ENCODE measurements at places on chromosomes 6 and 20.

DNA sequence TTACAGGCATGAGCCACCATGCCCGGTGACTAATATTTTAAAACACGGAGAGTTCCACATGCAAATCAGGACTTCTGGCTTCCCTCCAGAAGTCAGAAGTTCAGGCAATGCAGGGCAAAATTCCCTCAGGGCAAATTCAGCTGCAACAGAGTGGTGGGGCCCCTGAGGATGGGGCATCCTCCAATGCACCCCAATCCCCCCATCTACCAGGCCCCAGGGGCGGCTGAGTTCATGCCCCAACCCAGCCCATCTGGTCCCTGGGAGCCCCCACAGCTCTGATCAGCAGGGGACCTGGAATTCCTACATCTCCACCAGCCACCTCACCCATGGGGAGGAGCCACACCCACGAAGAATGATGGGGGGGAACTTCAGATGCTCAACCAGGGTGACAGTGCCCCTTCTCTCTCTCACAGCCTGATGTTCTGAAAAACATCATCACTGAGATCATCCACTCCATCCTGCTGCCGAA, 22.6 kb downstream of the BPIFB1 start:
- no peak for DNase-seq

GRCh38 chr20:62068997-62069396, 3.3 kb upstream of the TAF4 start:
- DNase-seq = no peak

DNA sequence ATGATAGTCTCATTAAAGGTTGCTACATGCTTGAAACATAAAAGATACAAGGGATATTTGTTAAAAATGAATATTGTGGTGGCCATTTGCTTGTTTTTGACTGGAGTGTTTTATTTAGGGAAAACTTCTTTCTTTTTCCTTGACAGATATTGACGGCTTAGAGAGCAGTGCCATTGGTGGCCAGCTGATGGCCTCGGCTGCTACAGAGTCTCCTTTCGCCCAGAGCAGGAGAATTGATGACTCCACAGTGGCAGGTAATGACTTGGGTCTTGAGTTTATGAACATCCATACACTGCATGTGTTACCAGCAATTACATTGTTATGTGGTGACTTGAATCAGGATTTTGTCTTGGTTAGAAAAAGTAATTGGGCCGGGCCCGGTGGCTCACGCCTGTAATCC, 67.5 kb upstream of the PBOV1 start:
- no peak for DNase-seq

- DNase-seq = no peak
Observed at GRCh38 chr6:18680842-18681241, 293.7 kb downstream of the RNF144B start.

GRCh38 chr20:53982624-53983023, 87.8 kb downstream of the BCAS1 start:
- DNase-seq = no peak

DNA sequence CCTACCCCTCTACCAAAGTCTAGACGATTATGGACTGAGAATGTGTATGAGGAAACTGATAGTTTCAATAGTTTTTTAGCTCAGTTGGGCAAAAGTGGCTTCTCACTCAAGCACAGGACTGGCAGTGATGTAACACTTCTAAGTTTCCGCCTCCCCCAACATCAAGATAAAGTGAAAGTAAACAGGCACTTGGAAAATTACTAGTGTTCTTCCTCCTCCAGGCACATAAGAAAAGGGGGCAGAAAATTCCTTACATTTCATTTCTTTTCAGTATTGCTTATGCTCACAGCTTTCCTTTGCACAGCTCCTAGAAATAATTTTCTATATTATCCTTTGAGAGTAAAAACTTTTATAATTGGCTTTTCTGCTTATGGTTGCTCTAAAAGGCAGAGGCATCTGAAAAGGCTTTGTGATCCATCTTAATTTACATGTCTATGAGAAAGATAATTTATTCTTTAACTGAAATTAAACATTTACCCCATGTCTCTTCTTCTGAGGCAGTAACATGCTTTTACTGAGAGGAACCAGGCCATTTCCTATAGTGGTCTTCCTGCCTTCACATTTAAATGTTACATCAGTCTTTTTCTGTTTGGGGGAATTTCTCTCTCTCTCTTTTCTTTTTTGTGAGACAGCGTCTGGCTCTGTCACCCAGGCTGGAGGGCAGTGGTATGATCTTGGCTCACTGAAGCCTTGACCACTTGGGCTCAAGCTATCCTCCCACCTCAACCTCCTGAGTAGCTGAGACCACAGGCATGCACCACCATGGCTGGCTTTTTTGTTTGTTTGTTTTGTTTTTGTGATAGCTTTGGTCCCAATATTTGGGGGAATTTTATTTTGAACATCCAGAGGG, 65.0 kb upstream of the EEF1A1 start:
- peak; percentile 70 for DNase-seq

DNA sequence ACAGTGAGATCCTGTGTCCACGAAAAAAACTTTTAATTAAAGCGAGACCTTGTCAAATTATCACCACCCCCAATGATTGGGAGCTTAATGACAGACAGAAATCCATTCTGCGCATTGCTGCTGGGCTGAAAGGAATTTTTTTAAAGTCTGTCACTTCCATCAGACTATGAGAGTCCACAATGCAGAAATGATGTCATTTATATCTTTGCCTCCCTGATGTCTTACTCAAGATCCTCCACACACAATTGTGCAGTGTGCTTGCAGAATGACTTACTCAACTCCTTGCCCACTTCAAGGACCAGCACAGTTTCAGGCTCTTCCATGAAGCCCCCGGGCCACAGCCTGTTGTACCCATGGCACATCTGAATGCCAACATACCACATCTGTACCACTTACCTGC, 41.0 kb downstream of the GPLD1 start:
- no peak for DNase-seq

DNA sequence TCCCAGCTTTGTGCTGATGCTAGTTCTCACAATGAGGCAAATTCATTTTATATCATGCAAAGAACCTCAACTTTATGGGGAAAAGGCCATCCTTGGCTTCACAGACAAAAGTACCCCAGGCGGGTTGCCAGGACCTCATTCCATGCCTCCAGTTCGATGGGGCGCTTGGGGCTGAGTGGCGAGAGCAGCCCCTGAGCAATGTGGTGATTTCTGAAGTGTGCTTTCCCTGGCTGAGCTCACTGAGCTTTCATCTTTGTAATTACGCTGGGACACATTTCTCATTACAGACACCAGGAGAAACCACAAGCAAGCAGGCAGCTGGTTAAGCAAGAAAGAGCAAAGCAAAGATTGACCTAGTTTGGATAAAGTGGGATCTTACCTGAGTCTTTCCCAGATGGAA, 301.5 kb upstream of the CDH4 start:
- no peak for DNase-seq

GRCh38 chr6:117955684-117956256, 48.7 kb downstream of the SLC35F1 start:
- no peak for DNase-seq

GRCh38 chr6:35294308-35294945, 3.2 kb upstream of the DEF6 start:
- peak; percentile 63 for DNase-seq

- no peak for DNase-seq
Observed at GRCh38 chr20:54088430-54088829, 18.0 kb upstream of the BCAS1 start.
